Adrenal gland (tissue), 19 donors: ENCODE measurements at places on chromosomes 16 and 17. TPM values are rescaled to one million over a fixed set of nuclear protein-coding genes. Genes with fewer than 3 reads are reported as not detected.
A peak's percentile ranks its signal among the peaks of the same experiment; 100 is the strongest.

GRCh38 chr16:65773301-65773874 is 593.1 kb upstream of the CDH5 start:
- no peak for DNase-seq

- DNase-seq, result no peak
Measured at GRCh38 chr16:81604960-81605383, 160.4 kb downstream of the CMIP start.

- DNase-seq, result peak; percentile 73
Measured at GRCh38 chr17:77312786-77313599, 172.2 kb downstream of the SEC14L1 start.

DNA sequence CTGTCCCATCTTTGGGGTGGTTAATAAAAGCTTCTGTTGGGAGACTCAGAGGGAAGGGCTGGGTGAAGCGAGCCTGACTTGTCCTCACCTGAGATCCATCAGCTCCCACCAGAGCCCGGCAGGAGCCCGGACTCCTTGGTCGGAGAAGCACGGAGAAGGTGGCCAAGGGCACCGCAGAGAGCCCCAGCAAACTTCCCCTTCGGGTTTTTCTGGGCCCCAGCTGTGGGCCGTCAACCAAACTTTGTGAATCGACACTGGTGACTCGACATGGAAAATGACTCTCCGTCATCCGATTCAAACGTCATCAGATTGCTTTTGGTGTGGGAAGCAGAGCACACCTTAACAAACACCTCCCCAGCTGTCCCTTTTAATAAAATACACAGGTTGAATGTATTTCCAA is 21.4 kb downstream of the ENPP7 start:
- no peak for DNase-seq

DNA sequence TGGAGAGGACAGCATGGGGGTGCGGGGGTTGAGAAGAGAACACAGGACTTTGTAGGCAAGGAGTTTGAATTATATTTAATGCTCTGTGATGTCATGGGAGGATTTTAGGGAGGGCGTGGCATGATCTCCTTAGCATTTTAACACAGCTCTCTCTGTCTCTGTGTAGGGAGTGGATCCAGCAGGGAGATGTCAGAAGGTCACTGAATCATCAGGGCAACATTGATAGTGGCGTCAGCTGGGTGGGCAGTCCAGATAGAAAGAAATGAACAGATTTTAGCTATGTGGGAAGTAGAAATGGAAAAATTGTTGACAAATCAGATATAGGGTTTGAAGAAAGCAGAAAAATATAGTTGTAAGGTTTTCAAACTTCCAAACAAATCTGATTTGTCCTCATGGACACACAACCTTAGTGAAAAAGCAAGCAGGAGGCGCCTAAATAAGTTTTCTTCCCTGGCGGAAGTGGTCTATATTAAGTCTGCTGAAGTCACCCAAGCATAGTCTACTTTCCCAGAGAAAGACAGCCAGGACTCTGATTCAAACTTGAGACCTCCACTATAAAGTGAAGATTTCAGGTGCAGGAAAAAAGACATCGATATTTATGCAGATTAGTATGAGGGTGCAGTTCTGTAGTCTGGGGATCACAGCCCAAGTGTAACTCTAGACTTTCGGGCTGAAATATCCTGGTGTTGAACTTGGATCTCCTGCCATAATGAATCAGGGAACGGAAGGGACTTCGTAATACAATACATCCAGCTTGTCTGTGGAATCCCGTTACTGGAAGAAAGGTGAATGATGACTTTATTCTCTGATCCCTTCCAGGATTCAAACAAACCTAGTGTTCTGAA is 10.1 kb upstream of the PCTP start:
- DNase-seq, result no peak

- no peak for DNase-seq
Measured at GRCh38 chr16:23384878-23385277, 68.1 kb downstream of the COG7 start.

Gene OTOP2
- total RNA-seq, result not detected

Gene CLDN7
- total RNA-seq, result 13.3 TPM

Gene FBXL16
- total RNA-seq, result 14.7 TPM

Gene TM4SF5
- not detected for total RNA-seq

Gene ENPP7
- not detected for total RNA-seq
